ENCODE measurements at places on chromosomes 13 and 19.
A peak's percentile ranks its signal among the peaks of the same experiment; 100 is the strongest.

- no peak for DNase-seq
These were observed 304.4 kb downstream of the PCDH17 start for GRCh38 chr13:57935965-57936364.

DNA sequence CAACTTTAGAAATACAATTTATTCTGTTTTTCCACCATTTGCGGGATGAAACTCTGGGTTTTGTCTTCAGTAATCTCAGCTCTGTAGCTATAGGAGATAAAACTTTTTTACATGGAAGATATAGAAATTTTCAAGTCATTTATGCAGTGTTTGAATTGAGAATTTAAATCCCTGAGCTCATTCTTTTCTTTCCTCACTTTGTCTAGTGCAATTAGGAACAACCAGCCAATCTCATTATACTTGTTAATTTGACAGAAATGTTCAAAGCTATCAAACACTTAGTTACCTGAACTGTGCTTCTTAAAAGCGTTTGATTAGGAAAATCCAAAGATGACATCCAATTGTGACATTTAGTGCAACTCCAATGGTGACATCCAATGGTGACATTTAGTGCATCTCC lies 1014.3 kb downstream of the SLITRK5 start:
- DNase-seq: no peak

GRCh38 chr13:34420702-34421346 lies 521.2 kb upstream of the NBEA start:
- DNase-seq: no peak

- no peak for DNase-seq
These were observed 79.3 kb downstream of the FNDC3A start for GRCh38 chr13:49055021-49055420.

DNA sequence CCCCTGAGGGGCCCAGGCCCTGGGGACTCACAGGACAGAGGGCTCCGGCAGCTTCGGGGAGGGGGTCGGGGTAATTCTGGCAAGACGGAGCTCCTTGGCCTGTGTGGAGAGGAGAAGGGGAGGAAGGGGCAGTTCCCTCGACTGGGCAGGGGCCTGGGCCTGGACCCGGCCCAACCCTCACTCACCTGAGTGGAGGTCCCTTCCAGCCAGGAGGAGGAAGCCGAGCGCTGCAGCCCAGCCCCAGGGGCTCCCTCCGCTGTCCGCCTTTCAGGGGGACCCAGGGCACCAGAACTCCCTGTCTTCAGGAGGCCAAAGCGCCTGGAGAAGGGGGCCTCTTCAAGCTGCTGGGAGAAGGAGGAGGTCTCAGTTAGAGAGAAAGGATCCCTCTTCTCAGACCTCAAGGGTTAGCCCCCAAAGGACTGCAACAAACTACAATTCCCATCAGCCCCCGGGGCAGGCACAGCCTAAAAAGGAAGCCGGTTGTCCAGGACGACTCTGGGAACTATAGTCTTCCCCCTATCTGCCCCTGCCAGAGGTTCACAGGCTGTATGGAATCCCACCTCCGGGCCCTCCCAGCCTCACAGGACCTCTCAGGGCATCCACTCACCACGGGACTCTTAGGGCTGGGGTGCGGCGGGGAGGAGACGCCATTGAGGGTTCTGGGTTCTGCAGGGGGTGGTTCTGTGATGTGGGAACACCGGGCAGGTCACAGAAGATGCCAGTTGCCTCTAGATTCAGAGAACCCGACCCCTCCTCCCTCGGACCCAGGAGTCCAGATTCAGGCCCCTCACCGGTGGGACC lies 19.8 kb downstream of the EPS8L1 start:
- no peak for DNase-seq

GRCh38 chr19:32649751-32650150 lies 25.2 kb downstream of the ANKRD27 start:
- no peak for DNase-seq

GRCh38 chr13:97262058-97262457 lies 39.9 kb downstream of the MBNL2 start:
- no peak for DNase-seq

GRCh38 chr19:49809160-49809940 lies 3.7 kb downstream of the FUZ start:
- no peak for DNase-seq

- DNase-seq: no peak
These were observed 69.1 kb downstream of the RBM26 start for GRCh38 chr13:79336966-79337365.

DNA sequence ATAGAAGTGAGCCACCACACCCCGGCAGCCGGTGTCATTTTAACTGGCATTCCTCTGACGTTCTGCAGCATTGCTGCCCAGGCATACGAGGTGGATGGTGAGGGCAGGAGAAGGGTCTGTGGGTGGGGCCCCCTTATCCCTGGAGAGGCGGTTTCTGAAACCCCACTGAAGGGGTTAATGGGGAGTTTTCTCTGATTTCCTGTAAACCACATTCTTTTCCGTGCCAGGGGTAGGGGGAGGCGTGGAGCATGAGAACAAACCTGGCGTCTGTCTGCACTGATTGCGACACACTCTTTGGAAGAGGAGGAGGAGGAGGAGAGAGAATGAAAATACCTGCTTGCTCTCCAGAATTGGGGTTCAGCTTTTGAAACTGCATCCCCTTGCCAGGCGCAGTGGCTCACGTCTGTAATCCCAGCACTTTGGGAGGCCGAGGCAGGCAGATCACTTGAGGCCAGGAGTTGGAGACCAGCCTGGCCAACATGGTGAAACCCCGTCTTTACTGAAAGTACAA lies 2.7 kb upstream of the C3 start:
- no peak for DNase-seq

- peak; percentile 31 for DNase-seq
These were observed 1395.8 kb downstream of the SLITRK5 start for GRCh38 chr13:89066868-89067466.

DNA sequence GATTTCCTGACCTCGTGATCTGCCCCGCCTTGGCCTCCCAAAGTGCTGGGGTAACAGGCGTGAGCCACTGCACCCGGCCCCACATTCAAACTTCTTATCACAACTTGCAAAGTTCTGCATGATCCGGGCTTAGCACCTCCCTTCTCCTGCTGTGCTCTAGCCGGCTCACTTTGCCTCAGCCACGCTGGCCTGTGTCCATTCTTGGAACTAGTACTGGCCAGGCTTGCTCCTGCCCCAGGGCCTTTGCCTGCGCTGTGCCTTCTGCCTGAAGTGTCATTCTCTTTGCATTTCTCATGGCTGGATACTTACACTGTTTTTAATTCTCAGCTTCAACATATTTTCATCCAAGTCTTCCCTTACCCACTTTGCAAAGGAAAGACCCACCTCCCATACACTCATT lies 29.9 kb downstream of the CACNG6 start:
- DNase-seq: no peak

GRCh38 chr13:79775830-79776229 lies 294.9 kb downstream of the NDFIP2 start:
- no peak for DNase-seq

DNA sequence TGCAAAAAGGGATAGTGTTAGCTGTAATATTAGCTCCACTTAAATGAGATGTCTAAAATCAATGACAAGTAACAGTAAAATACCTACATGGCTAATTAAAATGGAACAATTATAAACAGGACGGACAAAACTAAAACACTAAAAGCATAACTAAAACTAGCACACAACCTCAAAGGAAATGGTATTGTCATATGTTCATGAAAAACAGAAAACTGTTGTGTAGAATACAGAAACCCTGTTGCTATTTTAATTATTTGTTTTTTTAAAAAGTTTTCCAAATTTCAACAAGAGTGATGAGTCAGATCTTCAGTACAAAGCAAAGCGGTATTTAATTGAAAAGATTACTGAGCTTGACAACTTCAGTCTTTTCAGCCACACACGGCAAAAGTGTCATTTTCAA lies 4.2 kb downstream of the RCBTB2 start:
- DNase-seq: no peak

DNA sequence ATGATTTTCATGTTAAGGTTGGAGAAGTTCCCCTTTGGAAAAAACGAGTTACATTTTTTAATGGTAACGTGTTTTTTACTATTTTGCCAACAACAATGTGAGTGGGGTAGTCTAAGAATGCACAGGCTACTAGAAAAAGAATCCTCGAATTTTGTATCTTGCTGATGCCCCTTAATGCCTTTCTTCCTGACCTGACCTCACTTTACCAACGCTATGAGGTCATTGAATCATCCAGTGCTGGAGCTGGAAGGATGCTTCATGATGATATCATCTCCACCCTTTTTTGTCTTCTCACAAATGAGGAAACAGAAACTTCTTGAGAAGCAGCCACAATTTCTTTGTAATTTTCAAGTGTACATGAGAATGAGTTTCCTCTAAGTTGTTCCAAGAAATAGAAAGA lies 8.2 kb upstream of the UBL3 start:
- no peak for DNase-seq

GRCh38 chr13:23460309-23460708 lies 26.8 kb upstream of the SACS start:
- no peak for DNase-seq

GRCh38 chr19:35516310-35516709 lies 2.9 kb upstream of the DMKN start:
- DNase-seq: no peak

DNA sequence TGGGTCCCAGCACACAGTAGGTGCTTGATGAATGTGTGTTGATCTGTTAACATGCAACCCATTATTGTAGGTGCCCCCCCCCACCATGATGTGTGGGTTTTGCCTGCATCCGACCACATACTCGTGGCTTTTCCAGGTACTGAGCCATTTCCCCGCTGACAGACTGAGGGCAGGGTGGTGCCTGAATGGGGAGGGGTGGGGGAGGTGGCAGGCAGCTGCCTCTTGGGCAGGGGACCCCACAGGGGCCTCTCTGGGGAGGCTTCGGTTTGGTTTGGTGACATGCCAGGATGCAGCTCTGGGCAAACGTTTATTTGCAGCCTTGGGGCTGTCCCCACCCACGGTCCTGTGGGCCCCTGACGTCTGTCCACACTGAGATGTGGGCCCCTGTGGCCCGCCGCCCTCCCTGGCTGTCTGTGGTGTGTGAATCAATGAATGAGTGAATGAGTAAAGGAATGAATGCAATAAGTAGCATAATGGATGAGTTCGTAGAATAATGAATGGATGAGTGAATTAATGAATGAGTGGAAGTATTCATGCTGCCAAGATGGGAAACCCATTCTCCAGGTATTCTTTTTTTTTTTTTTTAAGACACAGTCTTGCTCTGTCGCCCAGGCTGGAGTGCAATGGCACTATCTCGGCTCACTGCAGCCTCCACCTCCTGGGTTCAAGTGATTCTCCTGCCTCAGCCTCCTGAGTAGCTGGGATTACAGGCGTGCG lies 9.0 kb upstream of the JUND start:
- no peak for DNase-seq

DNA sequence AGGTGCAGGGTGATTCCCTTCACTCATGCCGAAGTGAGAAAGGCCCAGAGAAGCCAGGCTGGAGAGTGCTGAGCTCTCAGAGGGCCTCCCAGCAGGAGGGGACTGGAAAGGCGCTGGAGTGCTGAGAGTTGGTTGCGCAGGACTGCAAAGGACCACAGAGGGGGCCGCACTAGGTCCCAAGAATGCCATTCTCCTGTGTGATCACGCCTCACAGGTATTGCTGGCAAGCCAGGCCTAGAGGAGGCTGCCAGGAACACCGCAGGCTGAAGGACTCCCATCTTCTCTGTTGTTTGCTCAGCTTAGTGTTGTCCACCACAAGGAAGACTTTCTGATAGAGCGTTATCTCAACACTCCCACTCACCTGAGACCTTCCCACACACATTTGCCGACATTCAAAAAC lies 165.0 kb downstream of the FGF14 start:
- no peak for DNase-seq

- DNase-seq: no peak
These were observed 8.6 kb downstream of the CYTH2 start for GRCh38 chr19:48477698-48478338.

DNA sequence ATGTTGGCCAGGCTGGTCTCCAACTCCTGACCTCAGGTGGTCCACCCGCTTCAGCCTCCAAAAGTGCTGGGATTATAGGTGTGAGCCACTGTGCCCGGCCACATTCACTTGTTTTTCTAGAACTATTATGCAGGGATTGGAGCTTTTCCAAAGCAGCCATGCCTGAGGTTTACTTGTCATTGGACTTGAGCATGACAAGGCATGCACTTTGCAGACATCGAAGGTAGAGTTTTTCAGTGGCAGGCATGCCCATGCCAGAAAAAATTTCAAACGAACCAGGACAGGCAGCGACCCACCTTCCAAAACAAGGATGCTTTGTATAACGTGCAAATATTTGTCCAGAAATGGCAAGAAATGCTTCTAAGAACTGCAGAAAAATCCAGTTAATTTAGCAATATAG lies 17.7 kb downstream of the PNMA8A start:
- no peak for DNase-seq

- DNase-seq: no peak
These were observed 50.0 kb downstream of the ALOX5AP start for GRCh38 chr13:30785191-30785850.

GRCh38 chr13:75647126-75647784 lies 11.1 kb downstream of the LMO7 start:
- DNase-seq: no peak

- DNase-seq: no peak
These were observed 353.3 kb upstream of the HTR2A start for GRCh38 chr13:47250146-47250545.

DNA sequence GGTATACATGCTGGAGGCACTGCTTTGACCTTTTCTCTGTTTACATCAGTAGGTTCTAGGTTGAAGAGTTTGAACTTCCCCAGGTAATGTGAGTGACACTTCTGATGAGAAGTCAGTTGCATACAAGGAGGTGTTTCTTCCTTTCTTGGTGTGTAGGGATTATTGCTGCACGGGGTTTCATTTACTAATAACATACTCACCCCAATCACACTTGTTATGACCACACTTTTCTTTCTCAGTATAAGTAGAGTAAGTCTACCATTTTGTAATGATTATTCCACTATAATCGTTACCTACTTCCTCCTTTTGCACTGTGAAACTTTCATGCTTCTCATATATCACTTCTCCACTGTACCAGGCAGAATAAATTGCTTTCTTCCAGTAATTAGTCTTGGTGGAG lies 138.0 kb downstream of the TNFSF13B start:
- DNase-seq: no peak

DNA sequence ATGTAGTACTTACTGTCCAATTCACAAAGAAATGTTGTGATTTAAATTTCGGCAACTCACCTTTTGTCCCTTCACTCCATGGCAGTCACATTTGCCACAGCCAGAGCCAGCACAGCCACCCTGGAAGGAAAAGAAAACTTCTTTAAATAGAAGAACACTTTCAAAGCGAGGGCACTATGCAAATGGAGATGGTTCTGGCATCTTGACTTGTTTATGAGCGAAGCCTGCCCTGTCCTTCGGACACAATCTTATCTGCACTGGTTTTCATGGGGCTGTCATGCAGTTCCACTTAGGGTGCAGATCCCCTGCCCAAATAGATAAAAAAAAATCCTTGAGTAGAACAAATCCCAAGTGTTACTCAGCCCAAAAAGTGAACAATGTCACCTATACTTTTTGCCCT lies 64.3 kb downstream of the COL4A1 start:
- DNase-seq: no peak

GRCh38 chr19:20664901-20665781 lies 3.8 kb upstream of the ZNF626 start:
- no peak for DNase-seq

DNA sequence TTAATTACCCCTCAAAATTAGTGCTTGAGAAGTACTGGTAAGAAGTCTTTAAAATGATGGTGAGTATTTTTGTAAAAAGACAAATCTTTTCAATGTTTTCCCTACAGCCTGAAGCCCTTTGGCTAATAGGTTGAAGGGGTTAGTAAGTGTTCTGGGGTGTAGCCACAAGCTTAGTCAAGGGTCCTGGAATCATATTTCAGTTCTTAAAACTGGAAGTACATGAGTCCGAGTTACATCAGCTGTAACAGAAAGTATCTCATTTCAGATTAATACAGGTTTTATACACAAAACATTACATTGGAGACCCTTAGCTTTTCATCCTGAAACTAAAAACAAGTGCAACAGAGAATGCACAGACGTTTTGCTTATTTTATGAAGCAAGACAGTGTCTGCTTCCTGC lies 52.7 kb upstream of the TEX29 start:
- no peak for DNase-seq

Measured in NCI-H187 treated with DMSO at 0.1 percent for 48 hours (cell line).